Stimulated activated CD4-positive, alpha-beta T cell treated with anti-CD3 and anti-CD28 coated beads, Interleukin-2, amount 100 ng/mL, for 24 hours (primary cell): ENCODE measurements at places on chromosomes 1 and 21.

DNA sequence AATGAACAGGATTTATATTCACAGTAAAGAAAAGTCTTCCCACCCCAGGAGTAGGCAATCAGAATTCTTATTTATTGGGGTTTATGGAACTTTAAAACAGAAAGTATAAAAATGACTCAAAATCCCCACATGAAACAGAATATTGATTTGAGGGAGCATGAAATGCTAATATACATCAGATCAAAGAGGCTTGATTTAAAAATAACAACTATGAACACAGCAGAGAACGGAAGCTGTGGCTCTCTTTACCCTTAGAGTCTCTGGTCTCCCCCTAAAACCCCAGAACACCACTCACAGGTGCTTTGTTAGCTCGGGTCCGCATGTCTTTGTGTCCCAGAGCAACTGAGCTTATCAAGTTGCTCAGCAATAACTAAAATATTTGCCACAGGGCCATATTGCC lies 31.2 kb upstream of the FASLG start:
- no peak for DNase-seq

DNA sequence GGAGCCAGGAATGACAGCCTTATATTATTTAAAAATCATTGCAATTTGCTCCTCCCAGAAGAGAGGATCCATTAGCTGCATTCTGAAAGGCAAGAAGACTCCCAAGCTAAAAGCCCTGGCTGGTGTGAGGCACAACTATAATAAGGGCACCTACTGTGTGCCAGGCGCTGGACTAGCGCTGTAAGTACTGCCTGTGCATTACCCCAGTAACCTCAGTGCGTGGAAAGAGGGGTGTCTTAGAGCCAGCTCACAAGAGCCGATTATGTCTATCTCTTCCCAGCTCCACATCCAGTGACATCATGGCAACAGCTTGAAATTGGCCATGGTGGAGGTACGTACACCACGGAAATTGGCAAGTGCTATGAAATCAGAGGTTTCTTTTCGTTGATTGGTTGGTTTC lies 141.7 kb upstream of the IRF2BP2 start:
- no peak for DNase-seq

DNA sequence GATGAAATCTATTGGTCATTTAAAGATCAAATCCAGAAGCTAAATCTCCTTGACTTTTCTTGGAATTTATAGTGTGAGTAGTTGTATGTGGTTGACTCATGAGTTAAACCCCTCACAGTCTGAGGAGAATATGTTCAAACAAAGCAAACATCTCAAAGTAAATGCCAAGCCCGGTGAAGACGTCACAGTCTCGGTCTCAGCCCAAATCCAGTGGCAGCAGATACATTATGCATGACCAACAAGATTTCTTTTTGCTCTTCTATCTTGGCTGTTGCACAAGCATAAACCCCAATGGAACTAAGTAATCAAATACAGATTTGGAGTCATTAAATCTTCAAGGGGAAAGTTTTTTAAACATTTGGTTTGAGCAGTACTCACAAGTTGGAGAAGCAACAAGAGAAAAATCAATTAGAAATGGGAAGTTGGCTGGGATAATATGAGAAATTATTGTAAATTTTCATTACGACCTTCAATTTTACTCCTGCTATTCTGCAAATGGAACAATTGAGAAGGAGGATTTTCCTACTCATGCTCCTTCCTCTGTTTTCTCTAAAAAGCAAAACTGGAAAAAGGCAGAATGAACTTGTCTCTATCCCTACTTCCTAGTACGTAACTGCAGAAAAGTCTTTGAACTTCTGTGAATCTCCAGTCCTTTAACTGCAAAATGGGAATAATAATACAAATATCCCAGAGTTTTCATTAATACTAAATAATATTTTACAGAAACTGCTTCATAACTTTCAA lies 575.8 kb downstream of the NUF2 start:
- no peak for DNase-seq

DNA sequence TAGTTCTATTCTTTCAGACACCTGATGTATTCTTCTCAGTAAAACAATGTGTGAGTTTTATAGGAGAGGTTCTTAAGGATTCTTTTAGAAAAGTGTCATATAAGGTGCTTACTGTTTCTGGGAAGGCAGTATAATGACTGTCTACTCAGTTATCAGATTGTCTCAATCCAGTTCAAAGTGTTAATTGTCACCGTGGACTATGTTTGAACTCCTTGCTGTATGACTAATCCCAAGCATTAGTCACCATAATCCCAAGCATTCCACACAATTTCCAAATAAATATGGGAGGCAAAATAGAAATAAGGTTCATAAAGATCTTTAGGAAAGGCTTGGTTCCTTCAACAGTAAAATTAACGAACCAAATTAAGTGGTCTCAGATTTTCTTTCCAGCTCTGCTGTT lies 342.1 kb upstream of the NR5A2 start:
- no peak for DNase-seq

- no peak for DNase-seq
These were observed 33.5 kb upstream of the HHAT start for GRCh38 chr1:210294999-210295745.

DNA sequence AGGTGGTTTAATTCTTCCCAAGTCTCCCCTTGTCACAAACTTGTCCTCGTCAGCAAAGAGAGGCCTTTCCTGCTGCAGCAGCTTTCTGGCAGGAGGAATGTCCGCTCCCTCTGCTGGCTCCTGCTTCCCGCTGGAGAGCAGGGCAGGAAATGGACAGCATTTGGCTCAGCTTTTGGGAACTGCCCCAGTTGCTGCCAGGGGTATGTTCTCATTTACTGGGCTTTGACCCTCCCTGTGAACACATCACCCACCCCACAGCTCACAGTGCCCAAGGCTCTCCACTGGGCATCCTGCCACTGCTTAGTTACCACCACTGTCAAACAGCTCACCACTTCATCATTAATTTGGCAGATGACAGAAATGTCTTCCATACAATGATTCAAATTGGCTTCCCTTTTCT lies 75.4 kb downstream of the MRPL37 start:
- no peak for DNase-seq

DNA sequence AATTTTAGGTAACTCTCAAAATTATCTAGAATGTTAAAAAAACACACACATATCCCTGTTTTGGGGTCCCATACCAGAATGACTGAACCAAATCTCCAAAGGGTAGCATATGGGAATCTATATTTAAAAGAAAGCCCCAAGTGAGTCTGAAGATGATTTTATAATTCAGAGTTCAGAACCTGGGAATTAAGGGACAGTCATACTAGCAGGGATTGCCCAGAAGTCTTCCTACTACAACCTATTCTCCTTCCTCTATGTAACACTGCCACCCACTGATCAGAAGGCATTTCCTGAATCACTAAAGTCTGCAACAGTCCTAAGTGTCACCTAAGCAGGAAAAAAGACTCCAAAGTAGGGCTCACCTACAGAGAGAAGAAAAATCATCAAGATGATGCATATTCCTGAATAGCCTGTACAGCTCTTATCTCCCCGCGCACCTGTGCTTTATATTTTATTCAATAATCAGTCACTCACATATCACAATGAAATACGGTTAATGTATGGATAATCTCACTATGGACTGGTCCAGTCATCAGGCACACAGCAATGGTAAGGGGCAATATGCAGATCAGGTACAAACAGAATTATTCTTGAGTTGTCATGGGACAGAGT lies 4.9 kb downstream of the RGS1 start:
- DNase-seq = no peak

GRCh38 chr1:226695335-226695900 lies 43.7 kb downstream of the ITPKB start:
- DNase-seq = no peak

- DNase-seq = no peak
These were observed 107.4 kb upstream of the BARHL2 start for GRCh38 chr1:90824551-90824950.

- DNase-seq = peak; percentile 44
These were observed at the start of gene TMEM200B for GRCh38 chr1:29123887-29124365. TSS of gene TMEM200B (minus strand) at chr1:29123903. CDS start at chr1:29121828, 2,075 bp downstream.

- no peak for DNase-seq
These were observed 98.6 kb downstream of the ZNF281 start for GRCh38 chr1:200311256-200311655.

DNA sequence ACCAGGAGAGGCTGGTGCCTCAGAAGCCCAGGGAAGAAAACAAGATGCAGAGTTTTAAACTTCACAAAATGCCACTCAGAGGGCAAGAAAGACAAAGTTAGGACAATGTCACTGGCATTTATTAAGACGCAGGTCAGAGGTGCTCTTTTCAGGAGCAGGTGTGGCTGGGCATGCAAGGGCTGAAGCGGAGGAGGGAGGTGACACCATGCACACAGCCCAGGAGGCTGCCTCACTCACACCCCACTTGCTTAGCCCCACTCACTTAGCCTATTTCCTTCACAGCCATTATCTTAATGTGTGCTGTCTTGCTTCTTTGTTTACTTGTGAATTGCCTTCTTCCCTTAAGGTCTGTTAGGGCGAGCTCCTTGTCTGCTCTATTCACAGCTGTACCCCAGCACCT lies 17.2 kb downstream of the HIVEP3 start:
- DNase-seq = no peak

DNA sequence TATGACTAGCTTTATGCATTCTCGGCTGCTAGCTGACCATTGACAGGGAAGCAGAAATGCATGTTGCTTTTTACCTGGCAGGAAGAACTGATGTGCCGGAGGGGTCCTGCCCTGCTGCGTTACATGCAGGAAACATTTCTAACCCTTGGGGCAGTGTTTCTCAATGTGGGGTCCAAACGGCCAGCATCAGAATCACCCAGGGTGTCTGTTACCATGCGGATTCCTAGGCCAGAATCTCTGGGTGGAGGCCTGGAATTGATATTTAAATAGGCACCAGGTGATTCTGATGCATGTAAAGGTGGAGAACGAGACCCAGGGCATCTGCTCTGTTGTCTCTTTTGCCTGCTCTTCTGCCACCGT lies 182.7 kb downstream of the PCP4 start:
- DNase-seq = no peak

DNA sequence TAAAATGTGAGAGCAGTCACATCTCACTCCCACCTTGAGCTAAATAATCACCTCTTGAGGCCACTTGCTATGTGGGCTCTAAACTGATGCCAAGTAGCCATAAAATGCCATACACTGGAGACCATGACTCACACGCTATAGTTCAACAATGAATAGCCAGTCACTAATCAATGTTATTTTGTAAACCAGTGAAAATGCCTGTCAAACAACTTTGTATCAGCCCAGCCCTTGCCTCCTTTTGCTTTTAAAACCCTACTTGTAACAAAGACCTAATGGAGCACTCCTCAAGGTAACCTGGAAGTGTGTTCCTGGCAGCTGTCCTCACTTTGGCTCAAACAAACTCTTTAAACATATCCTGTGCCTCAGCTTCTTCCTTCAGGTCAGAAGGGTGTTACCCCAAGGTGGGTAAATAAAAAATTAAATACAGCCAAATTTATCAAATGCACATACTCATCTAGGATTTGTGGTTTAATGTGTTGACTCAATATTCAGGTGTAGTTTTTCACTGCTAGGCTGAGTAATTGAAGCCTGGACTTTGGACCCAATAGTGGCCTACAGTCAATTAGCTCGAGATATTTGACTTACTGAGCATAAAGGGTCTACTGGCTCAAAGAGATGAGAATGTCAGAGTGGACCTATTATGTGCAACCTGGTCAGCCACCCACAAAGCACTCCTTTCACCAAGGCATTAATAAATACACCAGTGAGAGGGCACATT lies 154.3 kb downstream of the COQ8A start:
- no peak for DNase-seq

DNA sequence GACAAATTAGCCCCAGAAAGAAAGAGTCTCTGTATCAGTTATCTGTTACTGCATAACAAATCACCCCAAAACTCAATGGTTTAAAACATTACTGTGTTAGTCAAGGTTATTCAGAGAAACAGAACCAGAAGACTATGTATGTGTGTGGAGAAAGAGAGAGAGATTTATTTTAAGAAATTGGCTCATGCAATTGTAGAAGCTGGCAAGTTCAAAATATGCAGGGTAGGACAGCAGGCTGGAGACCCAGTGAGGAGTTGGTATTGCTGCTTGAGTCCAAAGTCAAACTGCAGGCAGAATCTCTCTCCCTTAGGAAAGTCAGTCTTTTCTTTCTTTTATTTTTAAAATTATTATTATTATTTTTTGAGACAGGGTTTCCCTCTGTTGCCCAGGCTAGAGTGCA lies 50.2 kb upstream of the TNR start:
- no peak for DNase-seq

DNA sequence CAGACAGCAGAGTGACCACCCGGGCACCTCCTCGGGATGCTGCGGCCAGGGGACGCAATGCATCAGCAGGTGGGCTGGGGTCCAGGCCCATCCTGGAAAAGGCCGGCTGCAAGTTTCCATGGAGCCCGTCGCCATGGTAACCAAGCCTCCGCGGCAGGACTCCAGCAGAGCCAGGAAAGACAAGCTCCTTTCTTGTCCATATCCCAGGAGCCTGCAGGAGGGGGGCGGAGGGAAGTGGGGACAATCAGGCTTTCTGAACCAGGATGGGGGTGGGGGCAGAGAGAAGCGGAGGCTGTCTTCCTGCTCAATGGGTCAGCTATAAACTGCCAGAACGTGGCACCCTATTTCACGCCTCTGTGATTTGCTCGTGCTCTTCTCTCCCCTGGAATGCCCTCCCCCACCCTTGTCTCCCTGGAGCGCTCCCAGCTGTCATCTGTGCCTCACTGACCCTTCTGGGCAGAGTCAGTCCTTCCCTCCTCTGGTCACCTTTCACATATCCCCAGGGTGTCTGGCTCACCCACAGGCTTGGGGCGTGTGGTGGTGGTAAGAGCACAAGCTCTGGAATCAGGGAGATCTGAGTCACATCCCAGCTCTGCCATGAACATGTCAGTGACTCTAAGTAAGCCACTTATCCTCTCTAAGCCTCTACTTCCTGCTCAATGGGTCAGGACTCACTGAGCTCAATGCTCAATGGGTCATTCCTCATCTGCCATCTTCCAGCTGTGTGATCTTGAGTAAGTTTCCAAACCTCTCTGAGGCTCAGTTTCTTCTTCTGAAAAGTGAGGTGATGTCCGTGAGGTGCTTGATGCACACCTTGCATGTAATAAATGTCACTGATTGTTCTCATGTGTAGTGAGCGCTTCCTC lies 58.9 kb upstream of the LAPTM5 start:
- DNase-seq = no peak

DNA sequence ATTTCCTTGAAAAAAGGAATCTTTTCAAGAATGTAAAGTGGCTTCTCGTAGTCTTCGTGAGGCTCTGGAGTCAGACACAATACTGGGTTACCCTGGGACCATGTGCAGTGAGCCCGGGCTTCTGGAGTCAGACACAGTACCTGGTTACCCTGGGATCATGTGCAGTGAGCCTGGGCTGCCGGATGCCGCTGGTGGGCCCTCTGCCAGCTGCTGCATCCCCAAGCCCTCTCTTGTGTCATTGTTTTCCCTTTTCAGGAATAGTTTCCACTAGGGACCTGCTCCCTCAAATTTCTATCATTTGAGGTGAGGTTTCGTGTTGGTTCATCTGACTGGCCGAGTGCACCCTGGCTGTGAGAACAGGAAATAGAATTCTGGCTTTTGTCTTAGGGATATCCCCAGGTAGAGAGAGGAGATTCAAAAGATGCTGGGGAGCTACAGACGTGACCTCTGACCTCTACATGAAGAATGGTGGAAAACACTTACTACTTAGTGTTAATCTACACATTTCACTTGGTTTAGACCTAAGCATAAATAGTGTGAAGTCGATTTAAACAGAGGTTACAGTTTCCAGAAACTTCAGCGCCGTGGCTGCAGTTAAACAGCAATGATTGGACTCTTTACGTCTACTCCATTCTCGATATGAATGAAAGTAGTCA lies 10.6 kb downstream of the ADARB1 start:
- DNase-seq = no peak
